ENCODE measurements at places on chromosomes 2 and 18. TPM values are rescaled to one million over a fixed set of nuclear protein-coding genes. Genes with fewer than 3 reads are reported as not detected.
A peak's percentile ranks its signal among the peaks of the same experiment; 100 is the strongest.

GRCh38 chr2:160474319-160474645 is 19.3 kb downstream of the RBMS1 start:
- DNase-seq: no peak

DNA sequence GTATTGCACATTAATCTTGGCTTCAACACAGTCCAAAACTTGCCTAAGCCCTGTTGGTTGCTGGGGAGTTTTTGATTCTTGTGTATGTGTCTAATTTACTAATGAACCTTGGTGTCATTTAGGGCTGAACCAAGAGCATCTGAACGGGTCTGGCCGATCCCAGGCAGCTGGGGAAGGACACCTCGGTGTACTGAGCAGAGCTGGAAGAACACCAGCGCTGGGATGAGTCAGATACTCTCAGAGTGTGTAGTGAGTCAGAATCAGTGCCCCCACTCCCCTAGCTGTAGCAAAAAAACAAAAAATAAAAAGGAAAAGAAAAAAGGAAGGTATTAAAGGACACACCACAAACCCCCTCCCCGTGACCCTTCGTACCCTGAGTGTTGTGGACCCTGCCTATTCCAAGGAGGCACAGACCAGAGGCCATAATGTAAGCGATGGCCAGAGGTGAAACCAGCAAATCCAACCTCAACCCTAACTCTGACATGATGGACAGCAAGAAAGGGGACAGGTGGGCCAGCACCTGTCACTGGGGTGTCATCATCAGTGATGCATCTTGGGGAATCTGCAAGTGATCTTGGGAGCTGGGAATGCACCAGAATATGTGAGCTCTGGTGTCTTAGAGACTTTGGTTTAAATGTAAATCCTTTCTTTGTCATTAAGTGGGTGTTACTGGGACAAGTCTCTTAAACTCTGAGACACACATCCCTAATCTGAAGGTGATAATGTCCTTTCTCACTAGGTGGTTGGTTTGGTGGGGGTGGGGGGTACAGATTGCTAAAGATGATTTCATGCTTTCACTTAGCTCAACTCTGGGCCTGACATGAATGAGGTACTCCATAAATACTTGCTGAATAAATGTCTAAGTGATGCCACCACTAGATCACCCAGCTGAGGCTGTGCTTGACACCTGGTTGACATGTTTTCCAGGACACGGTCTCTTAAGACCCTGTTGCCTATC is 34.2 kb upstream of the NCOA1 start:
- peak; percentile 61 for DNase-seq

- DNase-seq: no peak
Observed at GRCh38 chr2:199833525-199833924, 17.5 kb downstream of the FTCDNL1 start.

GRCh38 chr2:46482490-46482889 is 3.1 kb downstream of the TMEM247 start:
- DNase-seq: no peak

DNA sequence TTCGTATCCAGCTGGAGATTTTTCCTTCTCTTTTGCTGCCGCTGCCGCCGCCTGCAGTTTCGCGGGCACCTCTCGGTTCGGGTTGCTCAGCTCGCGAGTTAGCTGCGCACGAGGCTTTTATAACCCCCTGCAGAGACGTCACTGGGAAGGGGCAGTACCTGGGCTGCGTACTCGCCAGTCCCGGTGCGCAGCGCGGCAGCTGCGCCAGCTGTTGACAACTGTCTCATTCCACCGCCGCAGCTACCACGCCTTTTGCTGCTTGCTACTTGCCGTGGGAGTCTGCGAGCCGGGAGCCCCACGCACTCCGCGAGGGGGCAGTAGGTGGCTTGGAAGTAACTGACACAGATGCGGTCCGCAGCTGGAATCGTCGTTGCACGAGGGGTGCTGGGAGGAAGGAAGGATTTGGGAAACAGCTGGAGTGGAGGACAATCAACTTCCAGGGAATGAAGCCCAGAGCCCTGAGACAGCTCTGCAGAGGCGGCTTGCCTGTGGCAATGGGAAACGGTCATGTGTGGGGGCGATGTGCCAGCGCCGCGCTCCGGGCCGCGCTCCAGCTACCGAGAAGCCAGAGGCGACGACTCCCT is at the start of gene TACR1:
Gene TACR1 (minus strand): TSS at position 93 of the 584 bp plus-strand sequence. CDS start 586 bp downstream, outside the sequence.
- peak; percentile 67 for DNase-seq

DNA sequence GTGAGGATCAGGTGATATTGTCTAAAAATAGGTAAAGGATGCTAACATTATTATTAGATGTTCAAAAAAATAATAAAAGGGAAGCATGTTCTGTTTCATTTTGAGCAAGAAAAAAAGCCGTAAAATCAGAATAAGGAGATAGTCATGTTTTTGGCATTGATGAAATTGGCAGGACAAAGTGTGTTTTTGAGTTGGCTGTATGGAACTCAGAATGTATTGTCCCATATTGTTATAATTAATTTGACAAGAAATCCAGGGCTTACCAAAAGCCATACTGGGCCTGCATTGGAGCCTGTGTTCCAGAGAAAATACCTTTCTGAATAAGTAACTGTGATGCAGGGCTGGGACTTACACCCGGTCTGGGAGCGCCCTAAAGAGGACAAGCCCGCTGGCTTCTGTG is 232.0 kb downstream of the AGAP1 start:
- DNase-seq: no peak

- no peak for DNase-seq
Observed at GRCh38 chr18:74139888-74140287, 7.7 kb downstream of the FBXO15 start.

- DNase-seq: no peak
Observed at GRCh38 chr2:69390001-69390400, 3.0 kb upstream of the GFPT1 start.

GRCh38 chr2:109499566-109499965 is 114.2 kb downstream of the SEPTIN10 start:
- DNase-seq: peak; percentile 68

DNA sequence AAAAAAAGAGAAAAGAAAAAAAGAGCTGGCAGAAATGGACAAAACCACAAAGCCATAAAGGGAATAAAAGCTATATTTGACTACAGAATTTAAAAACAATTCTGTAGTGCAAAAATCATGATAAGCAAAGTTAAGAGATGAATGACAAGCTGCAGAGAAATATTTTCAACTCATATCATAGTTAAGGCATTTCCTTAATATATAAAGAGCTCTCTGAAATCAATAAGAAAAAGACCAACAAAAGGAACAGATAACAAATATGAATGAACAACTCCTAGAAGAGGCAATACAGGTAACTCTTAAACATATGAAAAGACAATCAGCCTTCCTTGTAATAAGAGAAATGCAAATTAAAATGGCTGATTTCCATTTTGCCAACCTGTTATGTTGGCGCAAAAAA is 26.2 kb downstream of the OTOF start:
- DNase-seq: no peak

- DNase-seq: no peak
Observed at GRCh38 chr18:48975120-48975816, 24.5 kb upstream of the SMAD7 start.

DNA sequence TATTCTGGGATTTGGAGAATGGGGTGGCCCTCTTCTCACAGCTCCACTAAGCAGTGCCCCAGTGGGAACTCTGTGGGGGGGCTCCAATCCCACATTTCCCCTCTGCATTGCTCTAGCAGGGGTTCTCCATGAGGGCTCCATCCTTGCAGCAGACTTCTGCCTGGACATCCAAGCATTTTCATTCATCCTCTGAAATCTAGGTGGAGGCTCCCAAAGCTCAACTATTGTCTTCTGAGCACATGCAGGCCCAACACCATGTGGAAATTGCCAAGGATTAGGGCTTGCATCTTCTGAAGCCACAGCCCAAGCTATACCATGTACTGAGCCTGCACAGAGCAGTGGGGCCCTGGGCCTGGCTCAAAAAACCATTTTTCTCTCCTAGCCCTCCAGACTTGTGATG is 162.4 kb upstream of the CWC22 start:
- DNase-seq: no peak

- no peak for DNase-seq
Observed at GRCh38 chr18:32267463-32267862, 77.6 kb downstream of the MEP1B start.

GRCh38 chr2:123211181-123211580 is 813.9 kb upstream of the CNTNAP5 start:
- no peak for DNase-seq

- no peak for DNase-seq
Observed at GRCh38 chr2:40002339-40002738, 223.3 kb upstream of the THUMPD2 start.

DNA sequence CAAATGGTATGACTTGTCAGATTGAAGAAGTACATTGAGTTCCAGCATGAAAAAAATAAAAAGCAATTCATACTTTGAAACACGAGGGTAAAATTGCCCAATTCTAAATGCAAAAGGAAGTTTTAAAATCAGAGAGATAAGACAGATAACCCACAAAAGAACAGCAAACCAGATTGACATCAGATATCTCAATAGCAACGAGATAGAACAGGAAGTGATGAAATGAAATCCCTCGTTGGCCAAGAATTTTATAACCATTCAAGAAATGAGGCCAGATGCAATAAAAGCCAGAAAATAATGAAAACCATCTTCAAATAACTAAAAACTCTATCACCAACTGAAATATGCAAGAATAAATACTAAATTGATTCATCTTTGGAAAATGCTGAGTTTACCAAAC is 172.8 kb downstream of the CD226 start:
- no peak for DNase-seq

DNA sequence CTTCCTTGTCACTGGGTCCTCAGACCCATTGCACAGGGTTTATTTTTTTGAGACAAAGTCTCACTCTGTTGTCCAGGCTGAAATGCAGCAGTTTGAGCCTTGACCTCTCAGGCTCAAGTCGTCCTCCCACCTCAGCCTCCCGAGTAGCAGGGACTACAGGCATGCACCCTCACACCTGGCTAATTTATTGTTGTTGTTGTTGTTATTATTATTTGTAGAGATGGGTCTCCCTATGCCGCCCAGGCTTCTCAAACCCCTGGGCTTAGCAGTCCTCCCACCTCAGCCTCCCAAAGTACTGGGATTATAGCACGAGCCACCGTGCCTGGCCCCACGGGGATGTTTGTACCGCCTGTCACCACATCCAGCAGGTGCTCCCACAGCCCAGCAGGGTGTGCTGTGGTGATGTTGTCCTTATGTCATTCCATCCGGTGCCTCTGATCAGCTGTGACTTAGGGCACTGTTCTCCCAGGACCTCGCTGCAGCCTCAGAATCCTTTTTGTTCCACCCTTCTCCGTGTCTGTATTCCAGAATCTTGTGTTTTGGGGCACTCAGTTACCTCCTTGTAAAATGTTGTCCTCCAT is 182.3 kb downstream of the INO80D start:
- DNase-seq: no peak

GRCh38 chr2:64243081-64244036 is 99.1 kb upstream of the PELI1 start:
- no peak for DNase-seq

The COL3A1 gene
- 174 TPM for total RNA-seq

The HRH4 gene
- not detected for total RNA-seq

The HADHB gene
- total RNA-seq: 151 TPM

The ARHGAP25 gene
- 14.7 TPM for total RNA-seq

The SLC1A4 gene
- total RNA-seq: 32.4 TPM

The COL4A4 gene
- 12.1 TPM for total RNA-seq

The GALNT5 gene
- total RNA-seq: 0.29 TPM

The RNU2-63P gene
- not detected for total RNA-seq

The FBXO48 gene
- 0.96 TPM for total RNA-seq

The TNFAIP6 gene
- total RNA-seq: 1.9 TPM

The PCARE gene
- total RNA-seq: not detected
